Activated CD8-positive, alpha-beta memory T cell treated with anti-CD3 and anti-CD28 coated beads for 1 hour (primary cell): ENCODE measurements at places on chromosomes 4 and X.

DNA sequence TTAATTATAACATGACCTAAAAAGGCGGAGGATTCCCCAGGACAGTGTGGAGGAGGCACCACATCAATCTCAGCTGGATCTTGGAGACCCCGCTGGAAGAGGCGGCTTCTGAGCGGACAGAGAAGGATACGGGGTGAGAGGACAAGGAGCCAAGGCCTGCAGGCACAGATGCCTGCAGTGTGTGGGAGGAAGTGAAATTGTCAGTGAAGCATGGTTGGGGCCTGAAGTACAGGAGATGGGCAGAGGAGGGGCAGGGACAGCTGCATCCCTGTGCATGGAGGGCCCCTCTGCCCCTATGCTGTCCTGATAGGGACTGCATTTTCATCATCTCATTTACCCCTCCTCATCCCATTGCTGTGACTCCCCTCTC, 1.7 kb upstream of the SLC2A9 start:
- DNase-seq = no peak

GRCh38 chr4:41258783-41259182, 2.1 kb downstream of the UCHL1 start:
- DNase-seq = no peak

GRCh38 chr4:182370491-182370890, 127.3 kb downstream of the TENM3 start:
- DNase-seq = no peak

- DNase-seq = no peak
Observed at GRCh38 chr4:73007526-73008100, 61.9 kb downstream of the COX18 start.

DNA sequence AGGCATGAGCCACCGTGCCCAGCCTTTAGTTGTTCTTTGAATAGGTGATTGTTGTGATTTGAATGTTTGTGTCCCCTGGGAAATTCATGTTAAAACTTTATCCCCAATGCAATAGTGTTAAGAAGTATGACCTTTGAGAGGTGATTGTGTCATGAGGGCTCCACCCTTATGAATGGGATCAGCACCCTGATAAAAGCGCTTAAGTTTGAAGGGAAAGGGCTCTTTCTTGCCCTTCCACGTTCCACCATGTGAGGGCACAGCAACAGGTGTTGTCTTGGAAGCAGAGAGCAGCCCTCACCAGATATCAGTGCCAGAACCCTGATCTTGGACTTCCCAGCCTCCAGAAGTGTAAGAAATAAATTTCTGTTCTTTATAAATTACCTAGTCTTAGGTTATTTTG, 33.7 kb upstream of the RP2 start:
- DNase-seq = no peak

DNA sequence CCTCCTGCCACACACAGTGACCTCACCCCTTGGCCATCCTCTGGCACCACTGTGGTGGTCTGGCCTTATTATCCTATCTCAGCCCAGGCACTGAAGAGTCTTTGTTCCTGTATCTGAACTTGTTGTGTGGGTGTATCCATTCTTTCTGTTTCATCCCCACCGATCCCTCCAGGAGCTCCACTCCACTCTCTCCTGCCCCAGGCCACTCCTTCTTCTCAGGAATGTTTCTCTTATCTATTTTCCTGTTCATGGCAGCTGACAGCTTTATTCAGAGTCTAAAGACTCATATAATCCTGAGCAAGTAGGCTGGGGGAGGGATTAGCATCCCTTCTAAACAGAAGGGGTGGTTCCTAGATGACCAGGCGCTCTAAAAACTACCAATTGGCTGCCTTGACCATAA, 150.0 kb downstream of the ANAPC10 start:
- DNase-seq = no peak
